Occipital lobe (tissue), 3 donors: ENCODE measurements at places on chromosomes 1 and 21.

DNA sequence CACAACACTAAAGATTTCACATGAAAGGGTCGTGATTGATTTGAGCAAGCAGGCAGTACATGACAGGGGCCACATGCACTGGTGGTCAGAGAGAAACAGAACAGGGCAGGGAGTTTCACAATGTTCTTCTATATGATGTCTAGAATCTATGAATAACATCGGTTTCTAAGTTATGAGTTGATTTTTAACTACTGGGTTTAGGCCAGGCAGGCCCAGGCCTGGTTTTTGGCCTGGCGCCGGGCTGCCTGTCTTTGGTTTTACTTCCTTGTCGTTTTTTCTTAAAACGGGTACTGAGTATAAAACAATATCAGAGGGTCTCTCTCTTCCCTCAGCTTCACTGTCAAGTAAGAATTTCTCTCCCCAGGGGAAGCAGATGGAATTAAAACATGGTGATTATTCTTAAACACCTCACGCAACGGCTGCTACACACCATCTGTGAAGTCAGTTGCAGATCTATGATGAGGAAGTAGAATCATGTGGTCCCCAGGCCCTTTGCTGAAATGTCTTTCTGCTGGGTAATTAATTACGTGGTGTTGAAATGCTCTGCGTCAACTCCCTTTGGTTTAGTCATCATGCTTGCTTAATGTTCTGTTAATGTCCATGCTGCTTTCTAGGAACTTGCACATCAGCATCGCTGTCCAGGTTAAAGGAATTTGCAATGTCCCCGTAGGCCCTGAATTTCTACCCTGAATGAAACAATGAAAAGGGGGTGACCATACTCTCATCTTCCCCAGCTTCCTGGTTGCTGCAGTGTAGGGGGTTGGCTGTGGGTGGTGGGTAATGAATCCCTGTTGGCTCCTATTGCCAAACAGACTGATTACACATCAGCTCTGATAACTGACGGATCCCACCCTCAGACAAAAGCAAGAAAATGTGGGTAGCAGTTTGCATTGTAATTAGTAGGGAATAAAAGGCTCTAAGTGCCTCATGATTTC is 70.3 kb downstream of the SERINC2 start:
- DNase-seq, result no peak

DNA sequence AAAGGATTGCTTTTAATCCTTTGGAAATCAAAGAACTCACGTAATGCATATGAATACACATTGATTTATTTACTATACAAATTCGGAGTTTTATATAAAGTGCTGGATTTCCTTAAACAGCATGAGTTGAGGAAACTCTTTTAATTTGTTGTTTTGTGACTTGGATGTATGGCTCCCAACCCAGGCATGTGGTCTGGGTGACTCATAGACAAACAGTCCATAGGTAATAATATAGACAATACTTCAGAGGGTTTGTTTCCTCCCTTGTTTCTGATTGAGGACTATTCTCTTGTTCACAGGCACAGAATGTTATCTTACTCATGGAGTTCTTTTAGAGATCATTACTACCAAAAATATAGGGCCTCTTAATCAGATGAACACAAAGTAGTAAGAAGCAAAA is 43.8 kb downstream of the XPR1 start:
- no peak for DNase-seq

GRCh38 chr1:69129538-69129937 is 438.2 kb upstream of the LRRC7 start:
- DNase-seq, result no peak

- DNase-seq, result peak; percentile 70
Measured at GRCh38 chr1:40039757-40040510, 595 bp upstream of the CAP1 start.

DNA sequence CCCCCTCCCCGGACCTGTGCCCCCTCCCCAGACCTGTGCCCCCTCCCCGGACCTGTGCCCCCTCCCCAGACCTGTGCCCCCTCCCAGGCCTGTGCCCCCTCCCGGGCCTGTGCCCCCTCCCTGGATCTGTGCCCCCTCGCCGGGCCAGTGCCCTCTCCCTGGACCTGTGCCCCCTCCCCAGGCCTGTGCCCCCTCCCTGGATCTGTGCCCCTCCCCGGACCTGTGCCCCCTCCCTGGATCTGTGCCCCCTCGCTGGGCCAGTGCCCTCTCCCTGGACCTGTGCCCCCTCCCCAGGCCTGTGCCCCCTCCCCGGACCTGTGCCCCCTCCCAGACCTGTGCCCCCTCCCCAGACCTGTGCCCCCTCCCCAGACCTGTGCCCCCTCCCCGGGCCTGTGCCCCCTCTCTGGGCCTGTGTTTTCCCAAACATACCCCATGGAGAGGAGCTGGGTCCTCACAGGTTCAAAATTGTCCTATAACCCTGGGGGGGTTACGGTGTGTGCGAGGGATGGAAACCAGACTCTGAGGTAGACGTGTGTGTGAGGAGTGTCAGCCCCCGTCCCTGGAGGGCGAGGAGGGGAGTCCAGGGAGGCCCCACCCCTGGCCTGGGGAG is 47.6 kb upstream of the POFUT2 start:
- DNase-seq, result no peak

DNA sequence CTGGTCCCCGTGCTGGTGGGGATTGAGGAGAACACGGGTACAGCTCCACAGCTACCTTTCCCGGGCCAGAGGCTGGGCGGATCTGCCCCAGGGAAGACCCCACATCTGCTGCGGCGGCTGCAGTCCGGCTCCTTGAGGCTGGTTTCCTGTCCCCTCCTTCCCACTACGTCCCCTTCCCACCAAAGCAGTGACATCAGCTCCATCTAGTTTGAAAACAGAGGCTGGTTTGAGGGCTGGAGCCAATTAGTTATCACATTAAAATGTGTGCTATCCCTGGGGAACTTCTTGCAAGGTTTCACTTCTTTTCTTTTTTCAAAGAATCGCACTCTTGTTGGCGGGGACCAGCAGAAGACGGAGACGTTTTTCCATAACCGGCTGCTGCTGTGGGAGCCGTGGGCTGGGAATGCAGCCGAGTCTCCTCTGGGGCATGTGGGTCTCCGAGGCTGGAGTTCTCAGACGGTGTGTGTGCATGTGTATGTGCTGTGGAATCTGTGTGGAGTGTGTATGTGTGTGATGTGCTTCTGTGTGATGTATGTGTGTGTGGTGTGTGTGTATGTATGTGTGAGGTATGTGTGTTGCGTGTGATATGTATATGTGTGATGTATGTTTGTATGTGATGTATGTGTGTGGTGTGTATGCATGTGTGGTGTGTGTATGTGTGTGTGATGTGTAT is 8.9 kb upstream of the PCBP3 start:
- no peak for DNase-seq

GRCh38 chr1:8427493-8427892 is 109.6 kb downstream of the SLC45A1 start:
- no peak for DNase-seq

DNA sequence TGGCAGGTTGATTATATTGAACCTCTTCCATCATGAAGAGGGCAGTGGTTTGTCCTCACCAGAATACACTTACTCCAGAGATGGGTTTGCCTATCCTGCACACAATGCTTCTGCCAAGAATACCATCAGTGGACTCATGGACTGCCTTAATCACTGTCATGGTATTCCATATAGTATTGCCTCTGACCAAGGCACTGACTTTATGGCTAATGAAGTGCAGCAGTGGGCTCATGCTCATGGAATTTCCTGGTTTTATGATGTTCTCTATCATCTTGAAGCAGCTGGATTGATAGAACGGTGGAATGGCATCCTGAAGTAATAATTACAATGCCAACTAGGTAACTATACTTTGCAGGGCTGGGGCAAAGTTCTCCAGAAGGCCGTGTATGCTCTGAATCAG is 16.6 kb upstream of the GBP6 start:
- DNase-seq, result no peak

DNA sequence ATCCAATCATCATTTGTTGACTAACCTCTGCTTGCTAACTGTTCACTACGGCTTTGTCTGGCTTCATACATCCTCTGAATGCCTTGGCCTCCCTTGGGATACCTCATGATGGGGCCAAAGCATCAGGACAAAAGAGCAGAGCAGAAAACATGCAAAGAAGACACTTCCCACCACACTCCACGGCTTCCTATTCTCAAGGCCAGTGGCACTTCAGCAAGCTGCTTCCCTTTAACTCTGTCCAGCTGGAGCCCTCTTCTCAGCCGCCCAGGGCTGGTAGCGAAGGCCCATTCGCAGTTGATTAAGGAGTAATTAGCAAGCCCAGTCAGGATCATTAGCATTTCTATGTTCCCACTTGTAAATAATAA is 224.3 kb upstream of the FGGY start:
- no peak for DNase-seq

DNA sequence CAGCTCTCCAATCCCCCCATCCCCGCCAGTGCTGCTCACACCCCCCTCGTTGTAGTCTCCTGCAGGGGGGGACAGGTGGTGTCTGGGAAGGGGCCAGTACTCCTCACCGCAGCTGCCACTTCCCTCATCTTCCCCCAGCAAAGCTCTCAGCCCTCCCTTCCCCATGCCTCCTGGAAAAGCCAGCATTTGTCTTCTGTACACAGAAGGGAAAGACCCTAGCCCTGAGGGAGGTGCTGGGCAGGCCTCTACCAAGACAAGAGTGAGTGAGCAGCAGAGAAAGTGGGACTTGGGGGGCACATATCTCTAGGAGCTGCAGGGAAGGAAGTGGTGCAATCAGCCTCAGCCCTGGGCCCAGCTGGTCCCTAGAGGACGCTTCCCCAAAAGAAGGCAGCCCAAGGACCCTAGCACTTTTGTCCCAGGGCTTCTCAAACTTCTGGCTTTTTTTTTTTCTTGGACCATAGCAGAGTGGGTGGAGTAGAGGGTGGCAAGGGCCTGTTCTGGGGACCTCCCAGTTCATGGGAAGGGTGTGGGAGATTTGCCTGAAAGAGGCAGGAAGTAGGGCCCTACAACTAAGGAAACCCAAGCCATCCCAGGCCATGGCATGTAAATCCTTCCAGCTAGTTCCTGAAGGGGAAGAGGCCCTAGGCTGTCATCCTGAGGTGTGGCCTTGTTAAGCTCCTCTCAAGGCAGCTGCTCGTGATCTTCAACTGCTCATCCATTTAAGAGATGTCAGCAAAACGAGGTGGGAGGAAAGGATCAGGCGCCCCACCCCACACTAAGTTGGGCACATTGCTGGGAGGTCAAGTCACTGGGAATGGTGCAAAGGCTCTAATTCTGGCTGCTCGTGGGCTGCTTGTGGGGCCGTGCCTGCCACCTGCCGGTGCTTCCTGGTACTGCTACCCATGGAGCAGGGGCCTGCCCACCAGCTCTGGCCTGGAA is 12.6 kb downstream of the ZC3H12A start:
- DNase-seq, result peak; percentile 36

DNA sequence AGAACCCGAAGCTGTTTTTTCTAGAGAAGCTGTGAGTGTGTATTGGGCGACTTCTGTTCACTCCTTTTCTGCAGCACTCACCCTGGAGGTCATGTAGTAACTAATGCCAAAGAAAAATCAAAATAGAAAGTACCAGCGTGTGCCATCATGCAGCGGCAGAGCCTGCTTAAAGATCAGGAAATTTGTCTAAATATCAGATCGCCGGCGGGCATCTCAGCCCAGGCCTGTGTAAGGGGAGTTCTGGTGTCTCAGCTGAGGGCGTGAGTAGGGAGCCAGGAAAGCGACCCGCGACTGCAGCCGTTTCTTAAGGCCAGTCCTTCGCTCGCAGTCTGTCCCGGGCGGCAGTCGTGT is 768 bp downstream of the EDARADD start:
- DNase-seq, result no peak

GRCh38 chr1:238252033-238252802 is 361.5 kb upstream of the ZP4 start:
- peak; percentile 46 for DNase-seq
